ENCODE measurements at places on chromosomes 12 and 14.

GRCh38 chr12:50246873-50247612 lies 36.3 kb downstream of the LIMA1 start:
- no peak for DNase-seq

GRCh38 chr12:115011703-115012102 lies 327.7 kb upstream of the TBX3 start:
- DNase-seq = no peak

DNA sequence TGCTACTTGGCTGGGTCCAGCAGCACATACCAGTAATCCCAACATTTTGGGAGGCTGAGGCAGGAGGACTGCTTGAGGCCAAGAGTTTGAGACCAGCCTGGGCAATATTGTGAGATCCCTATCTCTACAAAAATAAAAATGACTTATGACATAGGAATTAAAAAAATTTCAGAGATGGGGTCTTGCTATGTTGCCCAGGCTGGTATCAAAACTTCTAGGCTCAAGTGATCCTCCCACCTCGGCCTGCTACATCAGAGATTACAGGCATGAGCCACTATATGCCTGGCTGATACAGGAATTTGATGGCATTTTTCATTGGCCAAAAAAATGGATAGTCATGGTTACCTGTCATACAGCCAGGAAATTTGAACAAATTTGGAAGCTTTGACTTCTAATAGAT lies 54.6 kb downstream of the ZC3H14 start:
- DNase-seq = no peak

GRCh38 chr12:47818467-47819137 lies 1.1 kb downstream of the HDAC7 start:
- no peak for DNase-seq

DNA sequence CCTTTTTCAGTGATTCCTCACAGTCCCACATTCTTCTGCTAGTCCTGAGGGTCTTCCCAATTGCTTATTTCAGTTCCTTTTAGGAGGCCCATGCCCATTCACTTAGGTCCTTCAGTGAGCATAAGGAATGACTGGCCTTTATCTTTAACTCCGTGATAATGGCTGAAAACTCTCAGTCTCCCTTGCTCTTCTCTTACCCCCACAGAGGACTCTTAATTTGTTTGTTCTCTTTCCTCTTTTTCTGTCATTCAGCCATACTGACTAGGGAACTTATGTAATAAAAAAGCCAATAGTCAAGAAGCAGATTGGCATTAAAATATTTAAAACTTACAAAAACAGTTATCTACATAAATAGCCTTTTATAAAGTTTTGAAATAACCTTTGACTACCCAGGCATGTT lies 17.1 kb upstream of the VDR start:
- DNase-seq = no peak

- no peak for DNase-seq
These were observed 357.1 kb upstream of the MGAT4C start for GRCh38 chr12:86613311-86613710.

DNA sequence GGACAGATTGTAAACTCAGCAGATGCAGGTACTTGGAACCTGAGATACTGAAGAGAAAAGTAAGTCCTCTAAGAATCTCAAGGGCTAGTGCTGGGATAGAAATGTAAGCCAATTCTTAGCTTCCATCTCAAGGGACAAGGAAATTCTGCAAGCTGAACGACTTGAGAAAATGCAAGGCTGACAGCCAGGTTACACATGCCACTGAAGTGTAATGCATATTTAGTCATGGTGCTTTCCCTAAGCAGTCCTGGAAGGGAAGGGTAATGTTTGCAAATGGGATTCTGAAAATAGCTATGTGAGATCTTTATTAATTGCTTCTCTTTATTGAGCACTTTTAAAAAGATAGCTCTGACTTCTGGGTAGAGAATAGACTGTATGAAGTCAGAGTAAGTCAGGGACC lies 402.7 kb upstream of the SEL1L start:
- DNase-seq = no peak

- DNase-seq = no peak
These were observed 334.3 kb upstream of the FBXO33 start for GRCh38 chr14:39766397-39767000.

GRCh38 chr12:10098791-10099190 lies at the start of gene CLEC1A:
Gene CLEC1A, minus strand, starts transcription at chr12:10098985. Its CDS starts 63 bp downstream, at chr12:10098922.
- DNase-seq = no peak

GRCh38 chr12:1367331-1368291 lies 226.8 kb downstream of the FBXL14 start:
- DNase-seq = no peak

DNA sequence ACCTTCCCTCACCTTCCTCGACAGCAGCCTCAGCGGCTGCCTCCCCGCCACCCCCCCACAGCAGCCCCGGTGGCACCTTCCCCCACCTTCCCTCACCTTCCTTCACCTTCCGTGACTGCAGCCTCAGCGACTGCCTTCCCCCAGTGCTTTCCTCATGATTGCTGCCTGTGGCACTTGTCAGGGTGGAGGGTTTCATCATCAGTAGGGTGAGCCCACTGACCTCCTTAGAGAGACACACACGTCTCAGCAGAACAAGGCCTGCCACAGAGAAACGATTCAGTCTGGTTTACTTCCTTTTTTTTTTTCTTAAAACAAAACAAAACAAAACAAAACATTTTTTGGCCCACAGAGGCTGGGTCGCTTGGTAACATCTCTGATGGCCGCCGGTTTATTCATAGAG lies 75.0 kb downstream of the EP400 start:
- DNase-seq = no peak

DNA sequence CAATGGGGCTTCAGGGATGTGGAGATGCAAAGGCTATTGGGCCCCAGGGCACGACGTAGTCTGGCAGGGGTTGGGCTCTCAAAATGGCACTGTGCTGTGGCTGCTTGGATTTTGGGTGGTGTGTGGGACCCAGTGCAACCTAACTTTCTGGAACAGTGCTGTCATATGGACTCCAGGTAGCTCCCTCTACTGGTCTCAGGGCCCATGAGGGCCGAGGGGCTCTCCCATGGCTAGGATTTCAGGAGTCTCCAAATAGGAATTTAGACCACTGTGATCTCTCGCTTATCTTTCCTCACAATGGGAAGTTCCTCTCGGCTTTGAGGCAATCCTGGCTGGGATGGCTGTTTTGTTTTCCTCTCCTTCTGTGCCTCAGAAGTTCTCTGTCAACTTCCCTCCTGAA lies 68.2 kb upstream of the MUCL1 start:
- no peak for DNase-seq

- DNase-seq = no peak
These were observed 2.4 kb downstream of the NAA30 start for GRCh38 chr14:57392830-57393229.

DNA sequence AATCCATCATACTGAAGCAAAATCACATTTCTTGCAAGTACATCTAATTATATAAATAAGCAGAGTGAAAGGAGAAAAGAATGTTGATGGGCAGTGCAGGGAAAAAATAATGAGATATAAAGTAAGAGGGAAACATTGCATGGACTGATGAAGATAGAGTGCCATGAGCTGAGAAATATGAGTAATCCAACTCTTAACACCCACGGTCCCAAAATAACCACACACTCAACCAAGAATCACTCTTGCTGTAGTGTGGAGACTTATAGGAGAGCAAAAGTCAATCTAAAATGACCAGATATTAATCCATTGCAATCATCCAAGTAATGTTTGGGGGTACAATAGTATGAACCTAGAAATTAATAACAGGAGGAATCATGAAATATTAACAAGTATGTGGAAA lies 40.2 kb downstream of the MYF5 start:
- no peak for DNase-seq

All from activated CD8-positive, alpha-beta memory T cell treated with anti-CD3 and anti-CD28 coated beads for 1 hour (primary cell).